ENCODE measurements at places on chromosomes 3 and 15. TPM values are rescaled to one million over a fixed set of nuclear protein-coding genes. Genes with fewer than 3 reads are reported as not detected.

- DNase-seq, result no peak
These were observed 461 bp downstream of the COPB2 start for GRCh38 chr3:139388821-139389551.

DNASE1L3 gene
- 4.1 TPM for total RNA-seq

CHAC1 gene
- total RNA-seq, result 1.8 TPM

DNA sequence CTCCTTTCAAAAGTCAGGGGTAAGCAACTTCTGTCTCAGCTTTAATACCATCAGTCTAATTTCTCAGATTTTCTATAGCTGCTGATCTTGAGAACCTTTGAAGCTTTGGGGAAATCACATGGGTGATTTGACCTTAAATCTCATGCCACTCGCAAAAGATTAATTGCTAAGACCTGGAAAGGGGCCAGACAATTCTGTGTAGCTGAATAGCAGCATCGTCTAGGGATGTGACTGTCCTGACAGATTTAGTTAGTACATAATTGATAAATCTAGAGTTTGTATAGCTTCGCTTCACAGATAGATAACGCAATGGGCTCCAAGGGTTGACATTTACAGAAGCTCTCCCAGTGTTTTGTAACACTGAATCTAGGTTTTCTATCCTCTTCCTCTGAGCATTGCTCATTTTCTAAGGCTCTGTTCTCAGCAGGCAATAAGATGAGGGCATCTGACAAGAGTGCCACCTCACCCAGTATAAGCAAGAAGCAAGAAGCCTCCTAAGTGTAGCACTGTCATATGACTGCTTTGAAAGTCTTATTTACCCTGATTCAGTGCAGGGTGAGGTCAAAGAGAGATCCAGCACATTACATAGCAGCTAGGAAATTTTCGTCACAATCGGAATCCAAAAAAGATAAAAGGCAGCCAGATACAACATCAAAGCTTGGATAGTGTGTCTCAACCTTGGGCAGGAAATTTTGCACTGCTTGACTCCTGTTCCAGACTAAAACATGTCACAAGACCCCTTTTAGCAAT lies 47.7 kb upstream of the DUT start:
- DNase-seq, result no peak

GRCh38 chr15:22806156-22806555 lies 19.7 kb downstream of the NIPA1 start:
- DNase-seq, result no peak

DNA sequence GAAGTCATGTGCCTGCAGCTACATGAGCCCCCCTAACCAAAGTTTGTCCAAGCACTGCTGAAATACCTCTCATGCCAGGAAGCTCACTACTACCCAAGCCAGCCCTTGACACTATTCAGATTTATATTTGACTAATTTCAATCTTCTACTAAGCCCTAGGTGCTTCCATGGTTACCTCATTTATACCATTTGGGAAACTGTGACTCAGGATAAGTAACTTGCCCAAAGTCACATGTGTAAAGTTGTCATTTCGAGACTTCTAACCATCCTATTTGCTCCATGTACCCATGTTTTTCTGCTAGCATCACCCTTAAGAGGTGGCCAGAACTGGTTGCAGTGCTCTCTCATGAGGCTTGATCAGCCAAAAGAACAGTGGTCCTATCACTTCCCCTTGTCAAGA lies 20.7 kb upstream of the TIMP4 start:
- DNase-seq, result no peak

DNA sequence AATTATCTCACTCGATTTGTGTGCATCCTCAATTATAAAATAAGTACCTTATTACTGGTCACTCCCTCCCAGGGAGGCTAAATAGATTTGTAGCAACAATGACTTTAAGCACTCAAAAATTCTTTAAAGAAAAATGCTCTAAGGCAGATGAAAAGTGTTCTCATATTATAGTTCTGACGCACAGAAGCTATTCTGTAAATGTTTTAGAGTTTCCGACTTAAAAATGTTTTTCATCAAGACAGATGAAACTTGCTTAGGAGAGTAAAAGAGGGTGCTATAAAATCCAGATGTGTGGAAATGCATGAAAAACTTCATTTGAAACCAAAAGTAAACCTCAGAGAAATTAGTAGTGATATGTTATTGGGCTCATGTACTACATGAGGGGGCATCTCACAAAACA lies 398.4 kb upstream of the KCNMB2 start:
- no peak for DNase-seq

GRCh38 chr3:52317208-52318000 lies 1.3 kb downstream of the DNAH1 start:
- peak; percentile 68 for DNase-seq

PRTG gene
- 0.75 TPM for total RNA-seq

DNA sequence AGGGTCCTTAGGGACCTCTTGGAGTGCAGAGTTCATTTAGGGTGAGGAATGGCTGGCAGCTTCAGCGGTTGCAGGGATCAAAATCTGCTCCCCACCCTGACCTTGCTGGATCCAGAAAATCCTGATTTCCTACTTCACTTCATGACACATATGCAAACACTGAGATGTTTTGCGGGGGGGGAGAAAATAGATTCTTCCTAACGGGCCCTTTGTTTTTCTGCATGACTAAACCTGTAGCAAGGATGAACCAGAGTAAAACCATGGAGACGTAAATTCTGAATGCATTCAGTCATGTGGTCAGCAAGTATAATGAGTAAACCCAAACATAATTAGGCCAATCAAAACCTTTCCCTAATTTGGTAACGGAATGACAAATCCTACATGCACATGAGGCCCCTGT lies 20.0 kb upstream of the RBP1 start:
- no peak for DNase-seq

DNA sequence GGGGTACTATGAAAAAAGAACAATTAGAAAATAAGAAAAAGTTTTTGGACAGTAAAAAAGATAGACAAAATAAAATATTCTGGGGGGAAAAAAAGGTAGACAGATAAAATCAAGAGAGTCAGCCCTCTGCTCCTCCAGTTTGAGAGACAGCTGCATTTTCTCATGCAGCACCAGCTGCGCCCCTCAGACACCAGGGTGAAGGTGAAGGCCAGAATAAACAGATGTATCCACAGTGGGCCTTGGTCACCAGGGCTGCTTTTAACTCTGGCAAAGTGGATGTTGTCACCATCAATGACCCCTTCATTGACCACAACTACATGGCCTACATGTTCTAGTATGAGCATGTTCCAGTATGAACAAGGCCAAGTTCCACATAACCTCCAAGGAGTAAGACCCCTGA lies 13.9 kb upstream of the RNF7 start:
- DNase-seq, result no peak

GRCh38 chr15:77440378-77440999 lies 19.8 kb downstream of the HMG20A start:
- DNase-seq, result no peak

DNA sequence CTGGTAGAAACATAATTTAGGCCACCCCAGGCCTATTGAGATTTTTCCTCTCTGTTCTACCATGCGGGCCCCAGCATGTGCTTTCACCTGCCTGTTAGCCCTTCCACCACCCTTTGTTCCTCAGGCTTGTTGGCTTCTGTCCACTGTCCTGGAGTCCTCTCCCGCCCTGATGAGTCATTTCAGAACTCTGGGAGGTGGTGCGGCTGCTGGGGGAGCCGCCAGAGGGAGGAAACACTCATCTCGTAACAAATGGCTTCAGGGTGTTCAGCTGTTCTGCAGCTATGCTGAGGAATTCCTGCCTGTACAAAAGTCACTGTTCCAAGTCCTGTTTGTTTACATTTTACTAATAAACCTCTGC lies 36.3 kb downstream of the LRTM1 start:
- peak; percentile 72 for DNase-seq

ATP8B4 gene
- total RNA-seq, result 2.5 TPM

SH2D7 gene
- not detected for total RNA-seq

DNA sequence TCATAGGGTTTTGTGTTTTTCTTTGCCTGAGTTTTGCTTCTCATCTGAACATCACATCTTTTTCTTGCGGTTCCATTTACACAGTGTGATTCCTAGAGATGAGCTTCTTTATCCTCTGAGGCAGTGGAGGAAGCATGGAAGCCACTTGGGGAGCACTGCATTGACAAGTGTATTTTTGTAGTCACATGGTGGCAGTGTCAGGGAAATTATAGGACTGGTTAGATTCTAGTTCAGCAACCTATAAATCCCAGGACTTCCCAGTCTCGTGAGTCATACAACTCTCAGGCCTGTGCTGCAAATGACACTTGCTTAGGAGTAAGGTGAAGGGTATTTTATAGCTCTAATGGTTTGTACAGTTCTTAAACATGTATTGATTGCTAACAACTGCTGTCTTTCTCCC lies 58.4 kb downstream of the RBM6 start:
- no peak for DNase-seq

DNA sequence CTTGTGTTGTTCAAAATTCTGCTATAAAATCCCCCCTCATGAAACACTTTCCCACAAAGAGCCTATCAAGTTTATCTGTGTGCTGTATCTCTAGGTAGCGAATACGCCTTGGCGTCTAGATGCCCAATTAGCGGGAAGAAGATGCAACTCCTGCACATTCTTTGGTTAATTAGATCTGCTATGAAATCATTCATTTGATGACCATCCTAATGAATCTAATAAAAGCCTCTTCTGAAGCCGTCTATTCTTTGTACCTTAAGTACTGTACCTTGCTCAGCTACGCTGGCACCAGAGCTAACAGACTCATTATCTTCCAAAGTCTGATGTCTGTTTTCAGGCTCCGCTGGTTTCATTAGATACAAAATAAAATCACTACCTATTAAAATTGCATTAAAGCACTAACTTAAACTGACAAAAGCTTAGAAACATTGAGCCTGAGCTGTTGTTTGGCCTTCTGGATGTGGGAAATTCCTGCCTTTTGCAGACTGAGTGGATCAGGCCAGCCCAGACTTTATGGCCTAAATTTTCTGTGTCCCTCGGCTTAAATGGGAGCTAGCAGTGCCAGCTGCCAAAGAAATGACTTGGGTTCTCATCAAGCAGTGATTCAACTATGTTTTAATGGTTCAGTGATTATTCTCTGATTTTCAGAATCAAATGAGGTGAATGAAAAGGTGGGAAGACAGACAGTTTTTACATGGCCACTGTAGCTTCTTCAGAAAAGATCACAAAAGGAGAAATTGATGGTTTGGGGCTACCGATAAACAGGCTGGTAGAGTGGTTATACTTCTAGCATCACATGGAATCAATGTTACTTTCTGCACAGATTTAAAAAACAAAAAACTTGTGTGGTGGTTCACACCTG lies 28.4 kb upstream of the CHST2 start:
- no peak for DNase-seq

- DNase-seq, result no peak
These were observed 996.5 kb downstream of the TUSC7 start for GRCh38 chr3:117706037-117706436.

C3orf18 gene
- 45.6 TPM for total RNA-seq

GRCh38 chr3:49804141-49805041 lies 1.3 kb downstream of the INKA1 start:
- no peak for DNase-seq

- no peak for DNase-seq
These were observed 48.5 kb upstream of the RAB6B start for GRCh38 chr3:133944181-133944580.

CYP11A1 gene
- 0.85 TPM for total RNA-seq

- no peak for DNase-seq
These were observed 134.6 kb downstream of the ATP8B4 start for GRCh38 chr15:49984436-49984835.

GRCh38 chr3:158539414-158540014 lies 31.5 kb upstream of the MLF1 start:
- peak; percentile 7 for DNase-seq

- no peak for DNase-seq
These were observed 26.4 kb upstream of the ZBED2 start for GRCh38 chr3:111621535-111621934.

WNT7A gene
- not detected for total RNA-seq

GRCh38 chr3:21398461-21398860 lies 352.5 kb downstream of the ZNF385D start:
- no peak for DNase-seq

DNA sequence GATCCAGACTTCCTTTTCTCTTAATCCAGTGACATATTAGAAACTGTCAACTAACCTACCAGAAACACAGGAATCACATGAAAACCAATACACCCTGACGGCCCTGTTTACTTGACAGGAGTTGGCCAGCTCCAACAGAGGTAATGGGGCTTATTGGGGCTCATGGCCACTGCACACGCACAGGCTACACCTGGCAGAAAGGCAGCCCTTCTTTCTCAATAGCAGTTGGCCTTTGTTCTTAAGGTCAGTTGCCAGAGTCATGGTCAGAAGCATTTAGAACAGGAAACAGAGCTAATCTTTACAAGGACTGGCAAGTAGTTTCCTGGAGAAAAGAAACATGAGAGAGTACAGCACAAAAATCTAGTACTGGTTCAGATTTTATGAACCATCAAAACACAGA lies 181.8 kb downstream of the MAGI1 start:
- no peak for DNase-seq

SNURF gene
- total RNA-seq, result 4.9 TPM

HYAL3 gene
- total RNA-seq, result 1.6 TPM

CDHR4 gene
- total RNA-seq, result not detected

DNA sequence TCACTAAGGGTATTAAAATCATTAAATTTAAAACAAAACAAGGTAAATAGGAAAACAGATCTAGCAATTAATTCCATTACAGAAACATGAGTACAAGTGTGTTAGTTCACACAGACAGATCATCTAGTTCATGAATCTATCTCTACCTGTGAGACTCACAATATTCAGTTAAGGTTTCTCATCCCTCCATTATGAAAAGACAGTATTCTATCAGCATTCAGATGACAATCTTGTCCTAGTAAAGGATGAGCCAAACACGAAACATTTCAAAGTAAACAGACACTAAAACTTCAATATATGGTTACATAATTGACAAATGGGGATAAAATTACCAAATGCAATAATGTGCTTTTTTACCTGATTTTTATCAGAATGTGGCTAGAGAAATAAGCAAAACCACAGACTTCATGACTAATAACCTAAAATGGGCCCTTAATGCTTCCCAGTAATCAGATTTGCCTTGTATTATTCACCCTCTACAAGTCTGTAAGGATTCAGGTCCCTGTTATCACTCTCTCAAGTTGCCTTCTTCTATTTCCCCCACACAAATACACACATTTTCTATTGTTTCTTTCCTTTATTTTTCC lies 126.8 kb downstream of the DLG1 start:
- DNase-seq, result no peak

GRCh38 chr3:139353920-139354556 lies 10.2 kb downstream of the MRPS22 start:
- DNase-seq, result no peak

GRCh38 chr3:149319750-149320149 lies 13.7 kb downstream of the TM4SF18 start:
- DNase-seq, result no peak

- DNase-seq, result no peak
These were observed 121.0 kb downstream of the P3H2 start for GRCh38 chr3:189999718-190000117.
